GM10248 (cell line): ENCODE measurements at places on chromosomes 1 and 21.

GRCh38 chr21:16571594-16571993 is 841.8 kb downstream of the USP25 start:
- no peak for DNase-seq

DNA sequence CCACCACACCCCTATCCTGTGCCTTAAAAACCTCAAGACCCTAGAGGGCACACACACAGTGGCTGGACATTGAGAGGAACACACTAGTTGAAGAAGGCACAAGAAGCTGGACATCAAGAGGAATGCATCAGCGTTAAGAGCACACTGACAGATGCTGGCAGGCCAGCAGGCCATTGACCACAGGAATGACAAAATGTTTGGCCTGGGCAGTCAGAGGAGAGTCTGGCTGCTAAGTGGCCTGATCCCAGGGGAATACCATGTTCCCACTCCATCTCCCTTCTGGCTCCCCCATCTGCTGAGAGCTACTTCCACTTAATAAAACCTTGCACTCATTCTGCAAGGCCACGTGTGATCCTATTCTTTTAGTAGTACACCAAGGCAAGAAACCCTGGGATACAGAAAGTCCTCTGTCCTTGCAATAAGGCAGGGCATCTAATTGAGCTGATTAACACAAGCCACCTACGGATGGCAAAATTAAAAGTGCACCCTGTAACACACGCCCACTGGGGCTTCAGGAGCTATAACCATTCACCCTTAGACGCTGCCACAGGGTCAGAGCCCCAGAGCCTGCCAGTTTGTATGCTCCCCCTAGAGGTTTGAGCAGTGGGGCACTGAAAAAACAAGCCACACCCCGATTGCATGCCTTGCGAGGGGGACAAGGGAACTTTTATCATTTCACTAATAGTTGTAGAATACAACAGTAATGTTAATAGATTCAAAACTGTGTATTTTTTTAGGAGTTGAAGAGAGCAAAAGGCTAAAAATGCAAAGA is 1216.1 kb upstream of the NCAM2 start:
- no peak for DNase-seq

- no peak for DNase-seq
Measured at GRCh38 chr1:17895986-17896385, 140.9 kb downstream of the ACTL8 start.

DNA sequence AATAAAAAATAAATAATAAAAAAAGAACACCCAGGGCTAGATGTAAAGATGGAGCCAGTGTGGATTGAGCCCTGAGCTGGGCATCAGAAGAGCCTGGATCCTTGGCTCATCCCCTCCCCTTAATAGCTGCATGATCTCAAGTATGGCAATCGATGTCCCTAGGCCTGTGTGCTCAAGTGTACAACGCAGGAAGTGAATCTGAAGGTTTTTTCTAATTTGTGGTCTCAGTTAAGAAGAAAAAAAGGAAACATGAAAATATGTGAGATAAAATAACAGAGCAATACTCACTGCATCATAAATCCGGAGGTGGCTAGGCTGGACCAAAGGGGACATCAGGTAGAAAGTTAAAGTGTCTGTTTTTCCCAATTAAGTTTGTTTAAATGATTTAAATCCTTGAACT is 47.3 kb upstream of the SLC44A3 start:
- DNase-seq, result no peak

DNA sequence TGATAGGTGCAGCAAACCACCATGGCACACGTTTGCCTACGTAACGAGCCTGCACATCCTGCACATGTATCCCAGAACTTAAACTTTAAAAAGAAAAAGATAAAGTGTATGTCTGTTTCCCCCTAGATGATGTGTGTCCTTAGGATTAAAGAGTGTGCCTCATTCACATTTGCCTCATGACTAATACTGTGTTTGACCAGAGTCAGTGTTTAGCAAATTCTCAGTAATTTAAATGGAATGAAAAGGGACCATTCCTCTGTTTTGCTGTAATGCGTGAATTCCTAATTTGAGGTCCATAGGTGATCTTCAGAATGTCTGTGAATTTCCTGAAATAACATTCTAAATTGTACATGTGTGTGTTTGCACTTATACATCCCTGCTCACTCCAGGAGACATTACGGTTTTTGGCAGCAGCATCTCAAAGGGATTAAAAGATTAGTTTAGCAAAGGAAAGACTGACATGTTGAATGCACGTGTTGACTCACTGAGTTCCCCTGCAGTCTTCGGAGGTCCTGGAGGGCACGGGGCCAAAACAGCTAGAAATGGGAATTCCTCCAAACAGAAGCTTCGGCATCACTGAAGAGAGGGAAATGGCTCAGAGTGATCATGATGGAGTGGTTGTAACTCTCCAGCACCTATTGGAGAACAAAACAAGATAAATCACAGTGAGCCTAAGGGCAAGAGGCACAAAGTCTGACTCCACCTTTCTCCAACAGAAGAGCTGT is 19.1 kb upstream of the SLC35F3 start:
- no peak for DNase-seq

DNA sequence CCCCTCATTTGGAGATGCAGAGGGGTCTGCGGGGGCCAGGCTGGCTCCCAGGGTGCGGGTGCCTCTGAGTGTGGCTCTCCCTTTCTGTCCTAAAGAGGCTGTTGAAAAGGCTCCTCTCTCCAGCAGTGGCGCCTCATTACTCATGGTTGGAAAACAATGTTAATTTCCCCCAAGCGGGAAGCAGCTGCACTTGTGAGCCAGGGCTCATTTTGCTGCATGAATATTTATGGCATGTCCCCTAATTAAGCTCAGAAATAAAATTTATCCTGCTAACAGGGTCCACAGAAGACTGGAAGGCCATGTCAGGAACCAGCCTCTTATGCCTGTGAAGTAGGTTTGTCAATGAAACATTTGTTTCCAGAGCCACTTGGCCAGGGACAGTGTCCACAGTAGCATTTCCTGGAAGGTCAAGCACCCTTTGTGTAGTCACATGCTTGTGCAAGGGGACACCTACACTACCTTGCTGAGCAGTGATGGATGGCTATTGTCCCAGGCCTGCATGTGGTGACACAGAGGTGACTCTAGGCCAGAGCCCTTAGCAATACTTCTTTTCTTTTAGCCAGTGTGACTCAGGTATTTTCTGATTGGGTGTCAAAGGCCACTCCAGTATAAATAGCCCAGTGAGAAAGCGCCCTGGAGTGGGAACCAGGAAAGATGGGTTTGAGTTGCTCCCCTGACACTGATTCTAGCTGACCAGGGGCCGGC is 259.0 kb downstream of the FOXD2 start:
- no peak for DNase-seq

GRCh38 chr1:75588779-75589475 is 22.0 kb downstream of the SLC44A5 start:
- DNase-seq, result no peak

- DNase-seq, result no peak
Measured at GRCh38 chr21:44549525-44550211, 1.6 kb downstream of the KRTAP10-2 start.

DNA sequence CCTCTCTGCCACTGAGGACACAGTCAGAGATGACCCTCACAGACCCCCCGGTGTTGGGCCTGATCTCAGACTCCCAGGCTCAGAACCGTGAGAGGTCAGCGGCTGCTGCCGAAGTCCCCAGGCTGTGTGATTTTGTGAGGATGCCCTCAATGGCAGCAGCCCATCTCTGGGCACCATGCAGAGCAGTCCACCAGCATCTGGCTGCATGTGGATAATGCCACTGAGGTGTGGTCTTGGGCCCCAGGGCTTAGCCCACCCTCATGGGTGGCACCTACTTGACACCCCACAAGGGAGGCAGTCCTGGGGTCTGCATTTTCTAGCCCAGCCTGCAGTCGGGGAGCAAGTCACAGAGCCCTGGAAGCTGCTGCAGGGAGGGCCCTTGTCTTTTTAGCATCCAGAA is 5.5 kb upstream of the ACTRT2 start:
- DNase-seq, result no peak

GRCh38 chr1:226751703-226752102 is 12.6 kb upstream of the ITPKB start:
- DNase-seq, result no peak

DNA sequence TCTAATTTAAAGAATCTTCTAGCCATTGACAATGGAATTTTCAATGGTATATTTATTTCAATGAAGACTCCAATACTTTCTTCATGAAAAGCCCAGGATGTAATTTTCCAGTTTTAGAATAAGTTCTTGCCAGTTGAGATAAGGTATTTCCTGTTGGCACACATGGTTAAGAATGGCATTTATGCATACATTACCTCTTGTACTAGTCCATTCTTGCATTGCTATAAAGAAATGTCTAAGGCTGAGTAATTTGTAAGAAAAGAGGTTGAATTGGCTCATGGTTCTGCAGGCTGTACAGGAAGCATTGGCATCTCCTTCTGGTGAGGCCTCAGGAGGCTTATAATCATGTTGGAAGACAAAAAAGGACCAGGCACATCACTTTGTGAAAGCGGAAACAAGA is 1179.6 kb downstream of the AMY1C start:
- DNase-seq, result no peak

- DNase-seq, result no peak
Measured at GRCh38 chr1:209619696-209620486, 32.3 kb downstream of the LAMB3 start.

DNA sequence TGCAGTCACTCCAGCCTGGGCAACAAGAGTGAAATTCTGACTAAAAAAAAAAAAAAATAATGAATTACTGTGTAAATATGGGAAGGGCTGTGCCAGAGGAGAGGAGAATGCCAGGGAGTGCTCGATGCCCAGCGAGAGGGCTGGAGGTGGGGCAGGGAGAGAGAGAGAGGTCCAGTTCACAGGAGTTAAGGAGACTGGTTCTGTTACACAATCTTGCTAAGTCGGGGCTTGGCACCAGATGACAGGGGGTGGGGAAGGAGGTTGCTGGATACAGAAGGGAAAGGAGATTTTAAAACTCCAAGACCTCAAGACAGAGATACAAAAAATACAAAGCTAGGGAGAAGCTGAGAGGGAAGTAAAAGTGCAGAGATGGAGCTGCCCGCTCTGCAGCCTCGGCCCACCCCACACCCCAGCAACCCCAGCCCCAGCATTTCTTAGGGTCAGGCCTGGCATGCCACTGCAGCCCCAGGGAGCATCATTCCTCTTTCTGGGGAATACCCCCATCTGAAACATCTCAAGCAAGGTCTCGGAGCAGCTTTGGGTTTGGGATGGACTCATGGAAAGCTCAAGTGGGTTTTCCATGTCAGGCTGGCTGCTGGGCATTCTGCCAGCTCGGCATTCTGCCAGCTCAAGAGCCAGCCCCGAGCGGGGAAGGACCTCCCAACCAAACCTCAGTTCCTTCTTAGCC is 991 bp downstream of the SELENBP1 start:
- DNase-seq, result no peak

GRCh38 chr1:26874896-26875295 is 11.9 kb downstream of the SFN start:
- no peak for DNase-seq

DNA sequence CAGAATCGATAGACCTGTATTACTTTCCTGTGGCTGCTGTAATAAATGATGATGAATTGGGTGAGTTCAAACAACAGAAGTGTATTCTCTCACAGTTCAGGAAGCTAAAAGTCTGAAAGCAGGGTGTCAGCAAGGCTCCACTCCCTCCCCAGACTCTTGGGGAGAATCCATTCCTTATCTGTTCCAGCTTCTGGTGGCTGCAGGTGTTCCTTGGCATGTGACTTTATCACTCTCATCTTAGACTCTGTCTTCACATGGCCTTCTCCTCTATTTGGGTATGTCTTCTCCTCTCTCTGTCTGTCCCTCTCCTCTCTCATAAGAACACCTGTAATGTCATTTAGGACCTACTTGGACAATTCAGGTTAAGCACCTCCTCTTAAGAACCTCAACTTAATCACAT is 44.1 kb upstream of the SLC2A1 start:
- no peak for DNase-seq
